Activated CD4-positive, alpha-beta T cell treated with anti-CD3 and anti-CD28 coated beads, Interleukin-2, amount 50 U/mL, for 4 hours (primary cell): ENCODE measurements at places on chromosomes 4 and X.

DNA sequence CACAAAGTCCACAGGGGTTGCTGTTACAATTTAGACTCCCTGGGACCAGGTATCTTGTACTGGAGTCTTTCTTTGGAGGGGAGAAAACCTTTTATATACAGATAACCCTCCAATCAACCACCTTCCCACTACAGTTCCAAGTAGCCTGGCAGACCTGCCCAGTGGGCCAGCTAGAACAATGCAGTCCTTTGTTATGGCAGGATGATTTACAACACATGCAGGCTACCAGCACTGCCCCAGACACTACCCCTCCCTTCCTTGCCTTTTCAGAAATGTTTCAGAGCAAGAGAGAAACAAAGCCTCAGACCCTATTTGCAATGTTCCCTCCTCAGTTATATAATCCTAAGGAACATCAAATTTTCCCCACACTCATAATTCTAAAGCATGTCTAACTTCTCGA lies 11.1 kb downstream of the RASL11B start:
- DNase-seq, result no peak

- no peak for DNase-seq
Measured at GRCh38 chr4:168744021-168744420, 247.2 kb downstream of the PALLD start.

GRCh38 chr4:143404555-143404954 lies 67.9 kb downstream of the GAB1 start:
- no peak for DNase-seq

DNA sequence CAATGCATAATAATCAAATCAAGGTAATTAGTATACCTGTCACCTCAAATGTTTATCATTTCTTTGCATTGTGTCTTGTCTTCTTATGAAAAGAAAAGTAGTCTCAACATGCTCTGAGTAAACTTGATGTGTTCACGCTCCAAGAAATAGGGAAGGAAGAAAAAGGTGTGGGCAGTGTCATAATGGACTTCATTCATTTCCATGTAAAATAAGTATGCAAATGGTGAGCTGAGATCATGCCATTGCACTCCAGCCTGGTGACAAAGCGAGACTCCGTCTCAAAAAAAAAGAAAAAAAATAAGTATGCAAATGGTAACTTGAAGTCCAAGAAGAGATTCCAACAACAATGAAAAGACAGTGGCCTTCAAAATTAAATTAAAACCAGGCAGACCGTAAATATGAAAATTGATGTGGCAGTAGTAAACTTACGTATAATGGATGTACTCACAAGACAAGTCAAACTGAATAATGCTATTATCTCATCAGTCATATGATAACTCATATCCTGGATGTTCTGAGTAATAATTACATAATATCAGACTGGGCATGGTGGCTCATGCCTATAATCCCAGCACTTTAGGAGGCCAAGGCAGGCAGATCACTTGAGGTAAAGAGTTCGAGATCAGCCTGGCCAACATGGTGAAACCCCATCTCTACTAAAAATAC lies 6.0 kb upstream of the CWH43 start:
- no peak for DNase-seq

GRCh38 chr4:147891476-147892115 lies 159.7 kb downstream of the ARHGAP10 start:
- DNase-seq, result no peak

DNA sequence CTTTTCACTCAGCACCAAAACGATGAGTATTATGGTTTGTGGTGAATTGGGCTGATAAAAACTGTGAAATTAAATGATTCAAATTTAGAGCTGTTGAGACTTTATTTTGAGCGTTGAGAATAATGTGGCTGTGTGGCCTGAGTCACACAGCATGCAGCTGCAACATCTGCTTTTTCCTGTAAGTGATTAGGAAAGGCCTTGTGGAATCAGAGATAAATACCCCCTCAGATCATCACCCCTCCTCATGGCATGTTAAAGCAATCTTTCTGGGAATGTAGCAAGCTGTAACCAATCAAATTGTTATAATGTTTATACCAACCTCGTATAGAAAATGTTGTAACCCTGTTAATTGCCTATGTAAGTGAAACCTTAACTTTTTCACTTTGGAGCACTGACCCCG lies 90.0 kb upstream of the GRPR start:
- DNase-seq, result no peak

GRCh38 chrX:51878056-51878455 lies 15.4 kb upstream of the MAGED1 start:
- DNase-seq, result no peak

- DNase-seq, result no peak
Measured at GRCh38 chrX:130083656-130084382, 26.5 kb downstream of the ELF4 start.

- DNase-seq, result no peak
Measured at GRCh38 chr4:143558286-143558685, 44.8 kb downstream of the SMARCA5 start.

- DNase-seq, result no peak
Measured at GRCh38 chr4:21775703-21776102, 172.9 kb downstream of the KCNIP4 start.

- no peak for DNase-seq
Measured at GRCh38 chrX:10512741-10513140, 107.6 kb downstream of the MID1 start.

DNA sequence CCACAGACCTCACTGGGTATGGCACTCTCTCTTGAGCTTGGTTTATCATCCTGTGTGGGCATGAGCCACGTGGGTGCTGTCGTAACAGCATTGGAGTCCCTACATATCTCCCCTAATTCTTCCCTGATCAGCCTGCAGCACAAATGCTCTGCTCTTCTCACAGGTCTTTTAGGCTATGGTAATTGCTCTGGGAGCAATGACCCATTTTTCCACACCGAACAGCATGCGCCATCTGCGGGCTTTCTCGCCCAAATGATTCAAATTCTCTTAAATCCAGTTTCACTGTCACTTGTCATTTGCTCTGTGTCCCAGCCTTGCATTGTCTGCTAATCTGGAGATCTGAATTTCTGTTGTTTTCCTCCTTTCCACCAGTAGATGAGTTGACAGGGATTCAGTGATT lies 48.9 kb upstream of the GATB start:
- DNase-seq, result no peak
